Bronchial smooth muscle cell (primary cell): ENCODE measurements at places on chromosomes 1 and 21. TPM values are rescaled to one million over a fixed set of nuclear protein-coding genes. Genes with fewer than 3 reads are reported as not detected.

OR6N1 gene
- total RNA-seq: not detected in 2 replicates

GBP6 gene
- total RNA-seq: 0.17 TPM in 1 of 2 replicates, not detected in the other

SPATC1L gene
- 5.0 and 9.3 TPM in 2 replicates for total RNA-seq

KCNH1 gene
- not detected in 2 replicates for total RNA-seq
